ENCODE measurements at places on chromosomes 7 and 10.

GRCh38 chr10:88793712-88794299 is 8.7 kb upstream of the LIPM start:
- no peak for DNase-seq

DNA sequence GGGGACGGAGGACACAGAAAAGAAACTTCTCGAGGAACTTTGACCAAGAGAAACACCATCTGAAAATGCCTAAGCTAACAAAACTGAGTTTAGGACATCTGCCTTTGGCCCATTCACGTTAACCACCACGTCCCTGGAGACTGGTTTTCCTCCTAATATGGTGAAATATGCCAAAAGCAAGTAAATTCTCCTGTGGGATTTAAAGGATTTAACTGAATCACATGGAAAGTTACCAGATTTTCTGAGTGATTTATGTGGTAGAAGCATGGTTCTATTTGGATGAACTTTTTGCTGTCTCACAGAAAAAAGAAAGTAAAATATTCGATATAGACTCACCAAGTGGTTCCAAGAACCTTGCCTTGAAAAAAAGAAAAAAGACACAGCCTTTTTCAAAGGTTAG is 30.4 kb upstream of the BMPER start:
- no peak for DNase-seq

- peak; percentile 85 for DNase-seq
Measured at GRCh38 chr10:103451091-103451813, 918 bp downstream of the CALHM2 start.

- DNase-seq: no peak
Measured at GRCh38 chr10:59968705-59969104, 62.3 kb upstream of the CCDC6 start.

DNA sequence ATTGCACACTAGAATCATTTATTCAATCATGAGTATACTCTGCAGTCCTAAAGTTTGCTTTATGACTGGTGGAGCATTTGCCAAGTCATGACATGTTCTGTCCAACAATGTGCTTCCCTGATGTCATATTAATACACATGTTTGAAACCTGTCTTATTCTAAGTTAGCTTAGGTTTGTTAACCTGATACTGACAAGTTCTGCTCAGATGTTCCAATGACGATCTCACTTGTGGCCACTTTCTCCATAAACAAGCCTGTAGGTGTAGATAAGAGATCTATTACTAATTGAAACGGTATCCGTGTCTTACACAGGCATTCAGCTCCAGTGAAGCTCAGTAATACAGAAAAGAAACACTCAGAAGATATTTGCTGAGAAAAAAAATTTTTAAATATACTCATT is 64.9 kb downstream of the GPR37 start:
- DNase-seq: no peak

DNA sequence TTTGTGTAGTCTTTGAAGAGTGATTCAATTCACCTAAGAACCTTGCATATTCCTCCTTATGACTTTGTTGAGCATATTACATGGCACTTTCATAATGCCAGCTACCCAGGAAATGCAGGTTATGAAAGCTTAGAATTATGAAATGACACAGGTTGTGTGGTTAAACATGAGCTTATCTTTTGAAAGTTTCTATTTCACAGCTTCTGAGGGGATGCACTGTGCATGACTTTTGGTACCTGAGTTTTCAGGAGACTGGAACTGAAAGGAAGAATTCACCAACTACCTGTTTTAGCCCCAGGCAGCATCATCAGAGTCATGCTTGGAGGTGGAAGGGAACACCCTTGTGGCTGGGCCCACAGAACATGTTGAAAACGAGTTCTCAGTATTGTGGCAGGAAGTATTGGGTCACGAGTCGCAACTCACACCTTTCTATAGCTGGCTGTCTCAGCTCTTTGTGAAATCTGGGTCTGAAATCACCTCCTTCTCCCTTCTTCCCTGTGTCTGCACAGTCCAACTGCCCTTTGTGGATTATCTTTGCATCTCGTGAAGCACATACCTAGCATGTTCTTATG is 228.2 kb downstream of the PTEN start:
- DNase-seq: no peak

- no peak for DNase-seq
Measured at GRCh38 chr10:13681528-13681927, 94.8 kb downstream of the PRPF18 start.

Data from SK-N-SH (cell line).